ENCODE measurements at places on chromosomes 3 and 15. TPM values are rescaled to one million over a fixed set of nuclear protein-coding genes. Genes with fewer than 3 reads are reported as not detected.

GRCh38 chr3:194046995-194047645 is 88.8 kb upstream of the HES1 start:
- DNase-seq: no peak

DNA sequence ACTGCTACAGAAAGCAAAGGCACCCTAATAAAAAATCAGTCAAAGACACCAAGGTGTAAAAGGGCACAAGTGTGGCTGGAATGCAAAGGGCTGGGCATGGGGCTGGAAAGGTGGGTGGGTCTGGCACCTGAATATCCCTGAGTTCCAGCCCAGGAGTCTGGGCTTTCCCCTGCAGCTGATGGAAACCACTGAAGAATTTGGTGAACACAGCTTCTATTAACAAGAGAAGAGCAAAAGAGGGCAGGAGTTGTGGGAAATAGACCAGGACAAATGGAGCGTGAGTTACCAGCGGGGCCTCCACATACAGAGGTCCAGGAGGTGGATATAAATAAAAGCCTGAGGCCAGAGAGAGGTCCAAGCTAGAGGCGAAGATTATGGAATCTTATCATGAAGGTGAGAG is 45.1 kb upstream of the TPM1 start:
- DNase-seq: no peak

The SORD gene
- total RNA-seq: 7.4 TPM

The INSYN1 gene
- 22.9 TPM for total RNA-seq

The PIGZ gene
- 3.1 TPM for total RNA-seq

The MYO5C gene
- 10.4 TPM for total RNA-seq

DNA sequence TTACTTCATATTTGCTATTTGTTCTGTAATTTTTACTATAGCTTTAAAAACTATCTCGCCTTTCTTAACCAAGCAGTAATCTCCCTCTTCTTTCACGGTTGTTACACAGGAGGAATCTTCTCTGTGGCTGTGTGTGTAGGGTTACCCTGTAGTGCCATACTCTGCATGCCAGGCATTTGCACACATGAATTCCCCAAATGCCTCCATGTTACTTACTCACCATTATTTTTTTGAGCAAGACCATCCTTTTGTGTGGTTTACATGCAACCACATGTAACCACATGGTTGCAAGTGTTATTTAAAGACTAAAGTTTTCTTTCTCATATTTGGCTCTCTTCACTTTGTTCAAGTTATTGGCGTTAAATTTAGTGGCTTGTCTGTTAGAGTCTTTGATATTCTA is 45.5 kb downstream of the HPS3 start:
- no peak for DNase-seq

- DNase-seq: no peak
Observed at GRCh38 chr3:156761007-156761406, 65.1 kb upstream of the LEKR1 start.

DNA sequence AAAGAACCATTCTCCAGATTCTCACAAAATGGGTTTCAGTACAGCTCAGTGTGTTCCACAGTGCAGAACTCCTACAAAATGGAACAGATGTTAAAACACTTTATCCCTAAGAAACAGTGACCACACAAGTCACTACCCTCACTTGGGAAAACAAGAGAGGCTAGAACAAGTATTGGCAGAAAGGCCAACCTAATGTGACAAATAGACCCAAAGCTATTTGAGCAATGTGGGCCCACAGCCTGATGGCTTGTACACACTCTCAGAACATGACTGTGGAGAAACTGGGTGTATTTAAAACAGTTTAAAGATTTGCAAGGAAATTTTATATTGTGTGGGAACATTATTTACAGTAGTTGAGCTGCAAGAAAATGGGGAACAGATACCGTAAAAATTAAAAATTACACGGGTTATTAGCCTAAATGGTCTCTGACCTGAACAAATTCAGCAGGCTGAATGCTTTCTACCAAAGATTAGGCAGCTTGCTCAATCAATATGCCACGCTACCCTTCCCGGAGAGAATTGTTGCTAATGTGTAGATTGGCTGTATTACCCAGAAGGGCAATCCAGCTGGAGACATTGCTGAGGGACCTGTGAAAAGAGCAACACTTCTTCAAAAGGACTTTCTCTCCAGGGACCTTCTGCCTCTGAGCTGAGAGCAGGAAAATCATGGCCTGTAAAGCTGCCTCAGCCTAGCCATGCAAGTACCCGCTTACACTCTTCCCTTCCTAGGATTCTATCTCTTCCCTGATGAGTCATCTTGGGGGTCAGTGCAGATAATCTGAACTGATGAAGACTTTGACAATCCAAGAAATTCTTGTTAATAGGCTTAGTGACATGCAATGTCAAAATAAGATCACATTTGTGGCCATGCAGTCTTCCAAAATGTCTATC is 97.1 kb downstream of the STRIT1 start:
- DNase-seq: no peak

GRCh38 chr3:61250784-61251173 is 473 bp downstream of the FHIT start:
- DNase-seq: no peak

DNA sequence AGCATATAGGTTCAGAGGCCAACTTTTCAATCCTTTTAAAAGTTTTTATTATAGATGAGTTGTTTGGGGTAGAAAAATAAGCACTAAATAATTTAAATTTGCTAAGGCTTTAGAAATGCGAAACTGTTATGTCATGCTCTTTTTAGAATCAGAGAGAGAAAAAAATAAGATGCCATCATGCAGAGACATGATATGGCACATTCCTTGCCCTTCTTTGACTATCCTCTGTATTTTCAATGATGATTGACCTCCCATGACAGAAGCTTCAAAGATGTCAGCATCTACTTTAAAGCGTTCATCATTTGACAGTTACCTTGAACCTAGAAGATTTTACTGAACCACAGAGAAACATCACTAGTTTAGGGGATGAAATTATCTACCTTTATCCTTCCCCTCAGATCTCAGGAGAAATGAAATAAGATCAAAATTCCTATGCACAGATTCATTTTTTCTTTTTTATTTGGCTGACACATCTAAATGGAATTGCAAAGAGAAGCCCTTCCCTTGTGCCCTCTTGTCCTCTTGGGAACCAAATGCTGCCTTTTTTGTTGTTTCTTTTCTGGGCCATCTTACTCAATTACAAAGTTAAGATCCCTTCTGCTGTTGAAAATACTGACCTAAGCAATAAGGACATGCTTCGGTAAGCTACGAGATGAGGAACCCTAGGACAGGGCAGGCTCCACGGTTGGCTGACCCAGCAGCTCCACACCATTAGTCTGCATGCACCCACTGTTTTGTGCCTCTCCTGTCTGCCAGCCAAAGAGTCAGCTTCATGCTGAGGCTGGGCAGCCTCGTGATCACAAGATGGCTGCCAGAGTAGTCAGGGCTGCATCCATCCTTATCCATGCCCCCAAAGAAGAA is 289.7 kb upstream of the TPM1 start:
- DNase-seq: no peak

- no peak for DNase-seq
Observed at GRCh38 chr15:58286523-58286922, 145.3 kb upstream of the LIPC start.

GRCh38 chr3:31680072-31680870 is 147.5 kb downstream of the STT3B start:
- no peak for DNase-seq

GRCh38 chr3:20245781-20246180 is 59.8 kb upstream of the SGO1 start:
- DNase-seq: no peak

GRCh38 chr3:54538346-54538745 is 389.5 kb downstream of the LRTM1 start:
- DNase-seq: no peak

GRCh38 chr15:100972975-100973350 is 53.8 kb downstream of the LRRK1 start:
- peak; percentile 8 for DNase-seq

- DNase-seq: no peak
Observed at GRCh38 chr3:194392576-194392975, 6.5 kb downstream of the GP5 start.

- DNase-seq: no peak
Observed at GRCh38 chr15:50280271-50280670, 14.7 kb upstream of the HDC start.

- no peak for DNase-seq
Observed at GRCh38 chr3:120130656-120131055, 36.4 kb upstream of the GSK3B start.

The NOX5 gene
- 0.09 TPM for total RNA-seq

GRCh38 chr3:135806317-135806716 is 159.2 kb upstream of the PPP2R3A start:
- DNase-seq: peak; percentile 68

GRCh38 chr3:59506191-59506590 is 456.4 kb upstream of the CFAP20DC start:
- DNase-seq: no peak

DNA sequence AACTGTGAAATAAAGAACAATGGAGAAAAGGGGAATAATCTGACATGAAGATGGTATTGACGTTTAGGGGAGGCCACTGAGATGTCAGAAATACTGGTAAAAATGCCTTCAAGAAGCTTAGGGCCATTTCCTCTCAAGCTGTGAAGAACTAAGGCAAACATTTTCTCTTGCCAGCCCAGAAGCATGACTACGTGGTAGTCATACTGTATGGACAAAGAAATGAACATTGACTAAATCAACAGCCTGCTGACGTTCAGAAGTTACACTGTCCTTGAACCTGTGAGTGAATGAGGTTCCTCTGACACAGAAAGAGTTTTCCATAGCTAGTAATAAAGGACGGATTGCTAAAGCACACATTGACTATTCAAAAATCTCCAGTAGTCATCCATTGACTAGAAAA is 121.0 kb downstream of the P3H2 start:
- DNase-seq: no peak

DNA sequence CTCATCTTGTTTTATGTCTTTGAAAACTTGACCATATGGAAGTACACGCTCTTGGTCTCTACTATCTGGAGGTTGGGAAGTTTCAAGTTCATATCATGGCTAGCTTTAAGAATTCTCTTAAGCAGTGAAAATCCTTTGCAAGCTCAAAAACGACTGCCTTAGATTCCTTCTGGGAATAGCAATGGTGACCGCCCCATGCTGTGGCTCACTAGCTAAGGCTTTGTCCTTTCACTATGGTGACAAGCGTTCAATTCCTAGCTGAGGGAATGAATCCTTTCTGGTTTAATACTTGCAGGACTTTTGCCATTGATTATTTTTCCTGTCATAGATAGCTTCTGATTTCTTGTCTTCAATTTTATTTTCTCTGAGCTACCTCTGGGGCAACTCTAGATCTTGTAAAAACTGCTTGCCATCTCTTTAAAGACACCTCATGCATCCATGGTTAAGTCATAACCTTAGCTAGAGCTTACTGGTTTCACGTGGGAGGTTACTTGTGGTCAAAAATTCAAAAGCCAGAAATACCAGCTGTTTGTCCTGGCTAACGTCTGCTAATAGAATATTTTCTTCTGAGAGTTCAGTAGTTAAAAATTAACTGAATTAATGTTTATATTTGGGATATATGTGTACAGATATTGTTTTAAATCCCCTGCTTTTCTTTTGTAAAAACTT is 673.4 kb upstream of the CBLB start:
- no peak for DNase-seq

DNA sequence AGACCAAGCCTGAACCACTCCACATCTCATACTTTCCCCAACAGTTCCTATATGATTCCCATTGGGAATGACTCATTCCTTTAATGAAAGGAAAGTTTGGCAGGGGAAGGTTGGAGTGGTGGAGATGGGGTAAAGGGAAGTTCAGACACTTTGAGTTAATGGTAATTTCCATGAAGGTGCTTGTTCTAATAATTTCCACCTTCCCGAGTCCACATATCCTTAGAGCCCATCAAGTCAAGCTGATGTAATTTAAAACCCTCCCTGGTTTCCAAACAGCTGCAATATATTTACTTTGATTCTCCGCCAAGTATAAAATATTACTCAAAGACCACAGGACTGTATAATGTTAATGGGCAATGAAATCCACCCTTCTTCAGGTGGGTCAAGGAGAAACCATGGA is 95.0 kb upstream of the GALNT15 start:
- no peak for DNase-seq

GRCh38 chr15:85401108-85401774 is 20.8 kb downstream of the AKAP13 start:
- no peak for DNase-seq

GRCh38 chr15:93420477-93420876 is 331.5 kb upstream of the RGMA start:
- DNase-seq: no peak

DNA sequence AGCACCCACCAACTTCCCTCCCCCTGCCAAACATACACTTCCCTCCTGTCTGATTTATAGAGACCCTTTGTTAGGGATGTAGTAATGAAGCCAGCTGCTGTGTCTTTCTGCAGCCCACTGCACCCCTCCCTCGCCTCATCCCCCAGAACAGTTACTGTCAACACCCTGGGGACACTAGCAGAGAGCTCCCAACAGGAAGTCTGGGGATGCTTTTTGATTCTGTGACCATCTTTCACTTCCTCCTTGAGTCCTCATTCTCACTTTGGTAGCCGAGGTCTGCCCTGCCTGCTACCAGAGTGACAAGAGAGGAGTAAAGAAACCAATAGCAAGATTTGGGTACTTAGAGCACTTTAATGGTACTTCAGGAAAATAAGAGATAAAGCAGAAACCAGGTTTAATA is 201.6 kb downstream of the SATB1 start:
- DNase-seq: no peak

DNA sequence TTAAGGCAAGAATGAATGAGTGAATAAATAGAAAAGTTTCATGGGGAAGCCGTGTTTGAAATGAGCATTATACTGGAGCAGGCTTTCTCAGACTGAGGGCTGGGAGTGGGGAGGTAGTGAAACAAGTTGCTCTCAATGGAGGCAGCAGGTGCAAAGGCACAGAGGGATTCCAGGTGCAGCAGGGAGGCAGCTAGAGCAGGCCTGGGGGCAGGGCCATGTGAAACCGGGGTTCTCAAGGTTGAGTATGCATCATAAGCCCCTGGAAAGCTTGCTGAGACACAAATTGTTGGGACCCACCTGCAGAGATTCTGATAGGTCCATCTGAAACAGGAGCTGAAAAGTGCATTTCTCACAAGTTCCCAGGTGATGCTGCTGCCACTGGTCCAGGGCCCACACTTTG is 45.3 kb downstream of the BFSP2 start:
- DNase-seq: no peak

GRCh38 chr15:99992611-99993231 is 259.5 kb upstream of the LYSMD4 start:
- no peak for DNase-seq

The SIDT1 gene
- 37.4 TPM for total RNA-seq

DNA sequence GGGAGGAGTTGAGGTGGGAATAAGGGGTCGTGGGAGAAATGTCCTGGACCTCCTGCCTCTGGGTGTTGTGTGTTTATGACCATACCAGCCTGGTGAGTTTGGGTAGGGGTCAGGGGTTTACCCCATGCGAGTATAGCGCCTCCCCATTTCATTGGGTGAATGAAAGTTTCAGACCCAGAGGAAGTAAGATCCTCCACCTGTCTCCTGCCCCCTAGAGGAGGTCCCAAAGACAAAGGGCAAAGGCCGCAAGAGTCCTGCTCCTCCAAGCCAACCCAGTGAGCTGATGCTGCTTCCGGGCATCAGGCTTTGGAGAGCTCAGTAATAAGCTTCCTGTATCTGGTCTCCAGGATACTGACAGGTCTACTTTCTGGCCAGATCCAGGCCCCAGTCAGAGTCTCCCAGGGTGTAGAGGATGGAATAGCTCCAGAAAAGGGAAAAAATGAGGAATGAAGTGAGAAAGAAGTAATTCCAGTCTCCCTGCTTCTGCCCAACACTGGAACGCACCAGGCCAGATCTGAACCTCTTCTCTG is 6.4 kb upstream of the TBC1D21 start:
- DNase-seq: no peak
